Activated gamma-delta T cell (primary cell): ENCODE measurements at places on chromosomes 11 and 22.

GRCh38 chr22:47564651-47565434 is 802.4 kb downstream of the TBC1D22A start:
- DNase-seq: no peak

DNA sequence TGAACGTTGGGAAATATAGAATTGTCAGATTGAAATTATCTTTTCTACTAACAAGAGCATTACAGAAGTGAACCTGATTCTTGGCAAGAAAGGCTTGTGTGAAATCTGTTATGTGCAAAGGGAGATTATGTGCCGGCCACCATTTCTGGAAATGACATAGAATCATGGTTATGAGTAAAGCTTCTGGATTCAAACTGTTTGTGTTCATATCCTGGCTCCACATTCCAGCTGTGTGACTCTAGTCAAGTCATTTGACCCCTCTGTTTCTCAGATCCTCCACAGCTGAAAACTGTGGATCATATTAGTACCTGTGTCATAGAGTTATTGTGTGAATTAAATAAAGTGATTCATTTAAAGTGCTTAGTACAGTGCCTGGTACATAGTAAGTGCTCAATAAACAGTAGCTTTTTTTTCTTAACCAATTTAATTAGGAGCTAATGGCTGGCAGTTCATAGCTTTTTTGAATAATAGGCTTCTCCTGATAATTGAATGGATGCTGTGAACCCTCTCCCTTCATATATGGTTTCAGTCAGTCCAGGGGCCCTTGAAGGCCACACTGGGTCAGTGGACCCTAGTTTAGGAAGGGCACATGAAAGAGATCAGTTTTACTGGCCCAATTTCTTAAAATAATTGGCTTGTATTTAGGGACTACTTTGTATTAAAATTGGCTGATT is 34.6 kb downstream of the EHF start:
- no peak for DNase-seq

DNA sequence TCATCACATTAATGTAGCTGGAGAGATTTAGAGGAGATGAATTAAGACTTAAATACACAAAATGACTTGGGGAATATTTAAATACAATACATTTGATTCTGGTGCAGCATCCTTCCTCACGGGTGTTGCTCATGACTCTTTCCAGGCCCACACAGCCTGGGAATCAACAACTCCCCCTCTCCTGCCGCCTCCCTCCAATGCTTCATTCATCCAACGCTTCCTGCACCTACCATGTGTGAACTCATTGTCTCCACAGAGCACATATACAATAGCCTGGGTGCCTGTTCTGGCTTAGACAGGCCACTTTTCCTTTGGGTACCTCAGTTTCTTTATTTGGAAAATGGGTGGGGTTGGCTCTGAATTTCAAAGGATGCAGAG is 476.9 kb upstream of the CADM1 start:
- DNase-seq: no peak

DNA sequence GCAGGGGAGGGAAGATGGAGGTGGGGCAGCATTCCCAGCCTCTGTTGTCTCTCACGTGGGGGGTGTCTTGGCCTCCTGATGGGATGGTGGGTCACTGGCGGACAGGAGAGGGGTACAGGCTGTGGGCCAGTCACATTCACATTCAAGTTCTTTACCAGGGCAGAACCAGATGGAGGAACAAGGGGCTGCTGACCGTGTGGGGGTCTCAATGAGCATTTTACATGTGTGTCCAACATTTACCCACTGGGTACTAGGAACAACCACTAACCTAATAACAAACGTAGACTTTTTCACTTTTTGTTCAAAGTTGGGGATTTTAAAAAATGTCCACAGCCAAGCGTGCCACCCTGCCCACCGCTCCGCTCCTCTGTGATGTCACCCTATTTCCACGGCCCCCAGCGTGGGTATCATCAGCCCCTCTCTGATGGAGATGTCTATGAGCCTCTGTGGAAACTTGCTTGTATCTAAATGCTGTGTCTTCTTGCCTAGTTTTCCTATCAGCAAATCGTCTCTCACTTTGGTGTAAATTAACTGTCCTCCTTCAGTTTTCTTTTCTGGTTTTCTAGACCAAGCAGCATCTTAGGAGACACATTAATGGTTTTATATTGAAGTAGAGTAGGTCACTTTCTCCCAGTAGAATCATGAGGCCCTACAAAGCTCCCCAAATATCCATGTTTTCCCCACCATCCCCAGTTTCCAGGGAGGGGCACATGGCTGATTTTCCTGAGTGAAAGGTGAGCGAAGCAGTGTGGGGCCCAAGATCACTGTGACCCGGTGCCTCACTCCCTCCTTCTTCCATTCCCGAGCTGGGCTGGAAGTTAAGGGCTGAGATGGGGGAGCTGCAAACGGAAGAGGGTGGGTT is 936.7 kb downstream of the BRD1 start:
- no peak for DNase-seq

DNA sequence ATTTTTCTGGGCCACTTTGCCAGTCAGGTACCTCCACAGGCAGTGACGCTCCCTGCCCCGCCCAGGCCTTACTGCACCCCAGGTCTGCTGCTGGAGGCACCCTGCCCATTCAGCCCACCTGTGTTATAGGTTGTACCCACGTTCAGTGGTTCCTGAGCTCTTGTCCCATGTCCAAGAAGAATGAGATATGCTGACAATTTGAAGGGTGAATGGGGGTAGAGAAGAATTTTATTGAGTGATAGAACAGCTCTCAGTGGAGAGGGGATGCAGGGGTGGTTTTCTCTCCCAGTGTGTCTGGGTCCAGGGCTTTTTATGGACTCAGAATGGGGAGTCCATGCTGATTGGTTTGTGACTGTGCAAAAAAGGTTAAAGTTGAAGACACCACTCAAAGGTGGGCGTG is 149.7 kb downstream of the LDLRAD3 start:
- no peak for DNase-seq

- DNase-seq: no peak
These were observed 941.0 kb upstream of the CHORDC1 start for GRCh38 chr11:91163619-91164451.

DNA sequence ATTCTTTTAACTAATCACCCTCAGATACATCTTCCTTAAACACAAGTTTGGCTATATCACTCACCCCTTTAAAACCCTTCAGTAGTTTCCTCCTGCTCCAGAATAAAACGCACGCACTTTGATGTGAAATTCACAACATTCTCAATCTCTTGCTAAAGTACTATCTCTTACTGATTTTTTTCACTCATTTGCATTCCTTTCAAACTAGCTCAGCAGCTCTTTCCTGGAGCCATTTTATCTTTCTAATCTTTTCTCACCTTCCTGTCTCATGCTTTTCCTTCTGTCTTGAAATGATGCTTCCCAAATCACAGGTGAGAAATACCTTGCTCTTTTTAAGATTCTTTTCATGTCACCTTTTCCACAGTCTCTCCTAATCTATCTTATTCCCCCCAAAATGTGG is 1074.4 kb downstream of the DLG2 start:
- no peak for DNase-seq

GRCh38 chr11:118531597-118532084 is 649 bp downstream of the TMEM25 start:
- no peak for DNase-seq
